ENCODE measurements at places on chromosomes 2 and 18. TPM values are rescaled to one million over a fixed set of nuclear protein-coding genes. Genes with fewer than 3 reads are reported as not detected.

The ANKRD30BL gene
- total RNA-seq, result not detected

The VIL1 gene
- total RNA-seq, result 6.2 TPM

The RAB12 gene
- 16.5 TPM for total RNA-seq

The PROKR1 gene
- total RNA-seq, result not detected

The ASPRV1 gene
- 1.1 TPM for total RNA-seq

The CFAP221 gene
- total RNA-seq, result not detected

The CYP26B1 gene
- total RNA-seq, result not detected

The LOXHD1 gene
- 1.5 TPM for total RNA-seq

The TMEM163 gene
- 1.3 TPM for total RNA-seq

The MBP gene
- total RNA-seq, result 127 TPM

The LPIN2 gene
- 75.8 TPM for total RNA-seq

- no peak for DNase-seq
- H3K4me3 ChIP-seq, result no peak overlapping the region
- H3K27me3 ChIP-seq, result no peaks in the 10 kb centered on the region
- no peak overlapping the region for H3K27ac ChIP-seq
- peaks cover 3% of the 10 kb centered on the region for H3K4me1 ChIP-seq
Measured at GRCh38 chr18:2826581-2826980, 20.2 kb upstream of the EMILIN2 start.

DNA sequence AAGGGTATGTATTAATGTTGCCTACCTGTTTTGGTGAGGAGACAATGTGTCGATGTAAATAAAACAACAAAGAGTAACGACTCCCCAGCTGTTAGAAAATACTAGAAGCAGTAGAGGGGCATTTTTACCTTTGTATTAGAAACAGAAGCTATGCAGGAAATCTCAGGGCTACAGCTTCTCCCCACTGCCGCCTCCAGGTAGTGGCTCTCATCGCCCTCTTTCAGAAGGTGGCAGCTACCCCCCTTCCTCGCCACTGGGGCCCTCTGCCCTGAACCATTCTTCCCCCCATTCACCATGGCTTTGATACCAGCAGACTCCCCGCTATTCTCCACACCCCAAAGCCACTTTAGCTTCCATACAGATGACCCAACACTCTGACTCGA is 6.7 kb downstream of the PLA2R1 start:
- H3K4me1 ChIP-seq, result peaks cover 11% of the 10 kb centered on the region
- H3K36me3 ChIP-seq, result peaks cover 5% of the 10 kb centered on the region
- H3K27ac ChIP-seq, result no peak overlapping the region
- no peak overlapping the region for H3K4me3 ChIP-seq

DNA sequence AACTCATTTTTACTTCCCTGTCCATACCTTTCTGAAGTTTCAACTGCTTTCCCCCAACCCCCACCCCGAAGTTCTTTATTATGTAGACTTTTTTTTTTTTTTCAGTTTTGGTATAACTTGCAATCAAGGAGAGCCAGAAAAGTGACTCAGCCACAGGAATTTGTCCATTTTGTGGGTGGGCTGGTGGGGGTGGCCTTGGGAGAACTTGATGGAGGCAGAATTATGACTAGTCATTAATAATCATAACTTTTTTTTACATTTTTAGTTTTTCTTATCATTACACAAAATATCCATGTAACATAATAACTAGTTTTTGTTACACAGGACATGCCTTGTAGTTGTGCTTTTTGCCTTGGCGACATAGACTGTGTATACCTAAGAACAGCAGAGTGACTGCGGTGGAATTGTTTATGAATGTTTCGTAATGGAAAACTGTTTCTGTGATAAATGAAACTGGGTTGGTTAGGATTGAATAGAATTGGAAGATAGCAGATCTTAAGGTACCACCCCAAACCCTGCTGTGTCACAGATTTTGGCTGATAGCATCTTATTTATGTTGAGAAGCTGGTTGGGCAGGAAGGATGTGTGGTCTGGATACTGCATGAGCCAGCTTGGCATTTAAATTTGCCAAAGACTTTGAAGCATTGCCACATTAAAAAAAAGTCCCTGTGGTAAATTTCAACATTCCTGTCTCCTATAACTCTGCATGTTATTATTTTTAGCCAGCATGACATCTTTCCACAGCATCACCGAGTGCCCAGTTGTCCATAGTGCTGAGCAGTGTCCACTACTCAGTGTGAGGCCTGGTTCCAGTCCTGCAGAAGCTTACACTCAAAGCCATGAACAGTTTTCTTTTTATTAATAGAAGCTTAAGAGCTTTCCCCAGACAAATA is 30.7 kb downstream of the LYPD6B start:
- DNase-seq, result no peak
- H3K4me3 ChIP-seq, result no peak overlapping the region
- H3K27me3 ChIP-seq, result peaks cover 7% of the 10 kb centered on the region
- peaks cover 25% of the 10 kb centered on the region for H3K4me1 ChIP-seq
- H3K36me3 ChIP-seq, result peaks cover 3% of the 10 kb centered on the region

- H3K4me3 ChIP-seq, result no peak overlapping the region
- no peak overlapping the region for H3K27ac ChIP-seq
- no peak for DNase-seq
- H3K27me3 ChIP-seq, result no peaks in the 10 kb centered on the region
- no peaks in the 10 kb centered on the region for H3K36me3 ChIP-seq
Measured at GRCh38 chr18:6557057-6557769, 142.5 kb upstream of the L3MBTL4 start.

- H3K4me1 ChIP-seq, result peaks cover 6% of the 10 kb centered on the region
- H3K27me3 ChIP-seq, result peaks cover 35% of the 10 kb centered on the region
- no peaks in the 10 kb centered on the region for H3K36me3 ChIP-seq
Measured at GRCh38 chr2:1995987-1996386, 251.7 kb upstream of the PXDN start.

- peaks cover 8% of the 10 kb centered on the region for H3K4me1 ChIP-seq
- H3K27ac ChIP-seq, result no peak overlapping the region
- H3K4me3 ChIP-seq, result no peak overlapping the region
Measured at GRCh38 chr18:42105394-42105793, 150.4 kb downstream of the PIK3C3 start.

GRCh38 chr2:63571291-63571690 is 17.0 kb downstream of the WDPCP start:
- H3K4me1 ChIP-seq, result no peaks in the 10 kb centered on the region
- H3K27me3 ChIP-seq, result no peaks in the 10 kb centered on the region
- H3K27ac ChIP-seq, result no peak overlapping the region
- no peak for DNase-seq
- no peak overlapping the region for H3K4me3 ChIP-seq

DNA sequence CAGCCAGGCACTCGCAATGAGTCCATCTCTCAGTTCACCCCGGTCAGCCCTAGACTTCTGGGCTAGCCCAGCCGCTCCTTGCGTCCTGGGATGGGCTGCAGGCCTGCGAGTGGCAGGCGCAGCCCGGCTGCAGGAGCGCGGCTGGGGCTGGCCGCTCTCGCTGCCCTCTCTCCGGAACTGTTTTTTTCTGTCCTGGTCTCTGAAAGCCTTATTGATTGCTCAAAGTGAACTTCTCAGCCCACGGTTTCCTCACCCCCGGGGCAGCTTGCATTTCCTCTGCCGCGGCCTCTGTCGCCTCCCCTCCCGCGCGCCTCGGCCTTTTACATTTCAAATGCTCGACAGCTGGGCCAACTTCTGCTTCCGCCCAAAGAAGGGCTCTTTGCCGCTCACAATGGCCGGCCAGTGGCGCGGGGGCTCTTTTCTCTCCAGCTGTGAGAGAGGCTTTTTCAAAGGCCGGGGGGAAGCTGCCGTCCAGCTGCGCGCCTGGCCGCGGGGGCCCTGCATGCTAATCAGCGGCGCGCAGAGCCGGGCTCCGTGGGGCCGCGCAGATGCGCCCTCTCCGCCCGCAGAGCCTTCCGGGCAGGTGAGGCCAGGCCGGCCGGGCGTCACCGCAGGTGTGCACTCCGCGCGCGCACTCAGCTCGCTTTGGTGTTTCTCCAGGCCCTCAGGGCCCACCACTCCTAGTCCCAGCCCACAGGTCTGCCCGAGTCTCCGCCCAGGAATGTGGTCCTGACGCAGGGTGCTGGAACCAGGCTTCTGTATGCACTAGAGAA is 513.8 kb downstream of the RNF144A start:
- H3K27ac ChIP-seq, result peak overlapping the region; percentile 61
- peaks cover 31% of the 10 kb centered on the region for H3K4me1 ChIP-seq
- H3K4me3 ChIP-seq, result peak overlapping the region; percentile 85
- DNase-seq, result no peak
- peaks cover 4% of the 10 kb centered on the region for H3K36me3 ChIP-seq

DNA sequence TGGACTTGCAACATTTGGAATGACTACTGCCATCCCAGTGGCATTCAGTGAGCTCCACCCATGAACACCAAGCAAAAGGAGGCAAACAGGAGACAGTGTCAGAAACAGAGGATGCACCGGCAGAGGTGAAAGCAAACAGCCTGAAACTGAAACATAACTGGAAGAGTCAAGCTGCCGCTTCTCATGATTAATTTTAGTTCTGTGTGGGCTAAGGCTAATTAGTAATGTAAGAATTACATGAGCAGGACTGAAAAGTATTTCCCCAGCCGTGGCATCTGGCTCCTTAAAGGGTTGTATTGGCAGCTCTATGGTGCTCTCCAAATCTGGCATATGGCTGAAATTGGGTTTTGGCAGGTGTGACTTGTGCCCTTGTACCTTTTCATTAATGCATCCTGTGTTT is 1108.1 kb downstream of the TSN start:
- H3K27ac ChIP-seq, result no peak overlapping the region
- H3K36me3 ChIP-seq, result no peaks in the 10 kb centered on the region
- H3K27me3 ChIP-seq, result no peaks in the 10 kb centered on the region
- no peaks in the 10 kb centered on the region for H3K4me1 ChIP-seq
- H3K4me3 ChIP-seq, result no peak overlapping the region

DNA sequence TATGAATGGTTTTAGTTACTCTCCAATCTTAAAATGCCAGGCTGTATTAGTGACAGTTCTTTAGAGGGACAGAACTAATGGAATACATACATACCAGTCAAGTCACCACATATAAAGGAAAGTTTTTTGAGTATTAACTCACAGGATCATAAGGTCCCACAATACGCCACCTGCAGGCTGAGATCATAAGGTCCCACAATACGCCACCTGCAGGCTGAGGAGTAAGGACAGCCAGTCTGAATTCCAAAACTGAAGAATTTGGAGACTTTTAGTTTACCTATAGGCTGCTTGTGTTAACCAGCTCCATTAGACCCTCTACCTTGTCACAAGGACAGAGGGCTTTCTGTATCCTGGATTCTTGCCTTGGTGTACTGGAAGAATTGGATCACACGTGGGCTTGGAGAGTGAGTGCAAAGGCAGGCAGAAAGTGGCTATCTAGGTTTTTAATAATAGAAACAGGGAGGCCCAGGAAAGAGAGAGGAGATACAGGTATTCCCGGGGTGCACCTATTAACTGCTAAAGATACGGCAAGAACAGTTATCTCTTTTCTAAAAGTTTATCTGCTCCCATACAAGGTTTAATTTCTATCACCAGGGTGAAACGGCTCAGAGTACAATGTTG is 234.9 kb upstream of the CYRIA start:
- no peak overlapping the region for H3K27ac ChIP-seq
- no peak overlapping the region for H3K4me3 ChIP-seq
- no peak for DNase-seq
- no peaks in the 10 kb centered on the region for H3K36me3 ChIP-seq
- H3K4me1 ChIP-seq, result no peaks in the 10 kb centered on the region

GRCh38 chr2:217858519-217859491 is 144.0 kb downstream of the TNS1 start:
- no peak overlapping the region for H3K27ac ChIP-seq
- no peak for DNase-seq
- no peak overlapping the region for H3K4me3 ChIP-seq
- H3K4me1 ChIP-seq, result peaks cover 3% of the 10 kb centered on the region
- H3K27me3 ChIP-seq, result peaks cover 28% of the 10 kb centered on the region

DNA sequence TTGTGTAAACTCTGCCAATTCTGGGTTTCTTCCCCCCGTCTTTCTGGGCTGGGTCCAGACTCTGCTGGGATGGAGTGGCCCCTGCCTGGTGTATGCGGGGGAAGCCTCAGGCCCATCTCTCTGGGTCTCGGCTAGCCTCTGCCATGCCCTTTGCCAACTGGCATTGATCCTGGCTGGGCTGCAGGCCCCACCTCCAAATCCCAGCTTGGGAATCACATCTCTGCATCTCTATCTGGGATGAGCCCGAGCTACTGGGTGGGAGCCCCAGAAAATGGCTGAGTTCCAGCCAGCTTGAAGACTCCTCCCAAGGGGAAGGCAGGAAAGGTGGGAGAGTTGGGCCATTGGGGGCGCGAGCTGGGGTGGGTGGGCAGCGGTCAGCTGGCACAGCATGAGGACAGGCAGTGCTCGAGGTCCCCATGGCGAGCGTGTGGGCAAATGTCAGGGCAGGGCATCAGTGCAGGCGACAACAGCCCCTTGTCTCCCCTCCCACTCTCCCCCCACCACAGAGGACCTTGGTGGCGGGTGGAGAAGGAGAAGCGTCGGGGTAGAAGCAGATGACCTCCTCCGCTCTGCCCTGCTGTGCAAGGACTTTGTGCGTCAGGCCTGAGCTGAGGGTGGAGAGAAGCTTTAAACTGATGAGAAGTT is 139.4 kb downstream of the ASB1 start:
- H3K4me3 ChIP-seq, result no peak overlapping the region
- no peak for DNase-seq
- H3K27ac ChIP-seq, result no peak overlapping the region
- peaks cover 21% of the 10 kb centered on the region for H3K27me3 ChIP-seq

- H3K27ac ChIP-seq, result no peak overlapping the region
- no peaks in the 10 kb centered on the region for H3K4me1 ChIP-seq
- no peaks in the 10 kb centered on the region for H3K36me3 ChIP-seq
- no peak for DNase-seq
- peaks cover 33% of the 10 kb centered on the region for H3K27me3 ChIP-seq
Measured at GRCh38 chr2:217268978-217269377, 409.1 kb upstream of the TNP1 start.

DNA sequence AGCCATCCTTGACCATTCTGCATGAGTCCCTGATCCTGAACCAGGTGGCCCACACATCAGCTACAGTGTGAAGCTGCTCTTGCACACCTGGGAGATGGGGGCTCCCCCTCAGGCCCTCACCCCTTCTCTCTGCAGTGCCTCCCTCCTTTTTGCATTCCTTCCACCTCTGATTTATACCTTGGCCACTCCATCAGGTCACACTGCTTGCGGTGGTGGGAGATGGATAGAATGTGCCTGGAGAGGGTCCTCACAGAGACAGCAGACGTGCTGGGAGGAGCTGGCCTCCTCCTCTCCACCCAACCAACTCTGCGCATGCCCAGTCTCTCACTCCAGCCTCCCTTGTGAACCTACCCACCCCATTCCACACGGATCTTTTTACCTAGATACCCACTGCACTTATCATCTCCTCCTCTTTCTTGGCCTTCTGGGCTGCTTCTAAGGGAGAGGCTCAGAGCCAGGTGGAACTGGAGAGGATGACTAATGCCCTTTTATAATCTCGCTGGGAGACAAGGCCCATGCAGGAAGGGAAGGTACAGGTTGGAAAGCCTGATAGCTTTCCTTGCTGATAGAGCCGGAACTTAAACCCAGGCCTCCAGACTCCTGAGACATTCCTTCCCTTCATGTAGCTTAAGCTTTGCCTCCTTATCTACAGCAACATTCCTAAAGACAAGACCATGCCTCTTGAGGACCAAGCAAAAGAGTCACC is 205.1 kb downstream of the ZBTB7C start:
- H3K36me3 ChIP-seq, result no peaks in the 10 kb centered on the region
- peaks cover 3% of the 10 kb centered on the region for H3K4me1 ChIP-seq
- peaks cover 64% of the 10 kb centered on the region for H3K27me3 ChIP-seq
- DNase-seq, result no peak
- no peak overlapping the region for H3K27ac ChIP-seq

GRCh38 chr2:213551526-213551925 is 267.3 kb downstream of the SPAG16 start:
- no peaks in the 10 kb centered on the region for H3K27me3 ChIP-seq
- H3K36me3 ChIP-seq, result no peaks in the 10 kb centered on the region
- H3K4me3 ChIP-seq, result no peak overlapping the region

- H3K27ac ChIP-seq, result peak overlapping the region; percentile 99
- DNase-seq, result peak; percentile 32
- peaks cover 63% of the 10 kb centered on the region for H3K4me1 ChIP-seq
- no peaks in the 10 kb centered on the region for H3K27me3 ChIP-seq
Measured at GRCh38 chr2:28406276-28407096, 13.8 kb downstream of the FOSL2 start.

Data from T-helper 17 cell (primary cell).